Central memory CD8-positive, alpha-beta T cell (primary cell): ENCODE measurements at places on chromosomes 1 and 21.
A peak's percentile ranks its signal among the peaks of the same experiment; 100 is the strongest.

- DNase-seq = no peak
Measured at GRCh38 chr1:203733009-203733863, 31.7 kb upstream of the LAX1 start.

- DNase-seq = no peak
Measured at GRCh38 chr1:62428351-62428750, 8.5 kb upstream of the USP1 start.

- DNase-seq = no peak
Measured at GRCh38 chr1:41520951-41521752, 36.7 kb upstream of the EDN2 start.

DNA sequence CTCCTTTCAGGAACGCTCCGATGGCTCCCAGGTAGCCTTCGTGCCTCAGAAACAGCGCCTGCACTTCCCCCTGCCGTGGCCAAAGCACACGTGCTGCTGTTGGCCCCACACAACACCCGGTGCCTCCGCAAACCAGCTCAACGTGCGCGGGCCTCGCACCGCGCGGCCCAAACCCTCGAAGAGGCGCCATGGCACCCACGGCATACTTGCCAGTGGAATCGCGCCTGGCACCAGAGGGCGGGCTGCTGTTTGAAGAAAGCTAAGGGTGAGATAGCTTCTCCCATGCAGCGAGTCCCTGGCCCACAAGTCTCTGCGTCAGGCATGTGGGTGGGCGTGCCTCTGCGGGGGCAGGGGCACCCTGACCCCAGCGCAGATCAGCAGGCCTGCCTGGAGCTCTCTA lies 7.9 kb downstream of the PANK4 start:
- DNase-seq = no peak

GRCh38 chr1:88791192-88791591 lies 100.2 kb downstream of the GTF2B start:
- DNase-seq = no peak

DNA sequence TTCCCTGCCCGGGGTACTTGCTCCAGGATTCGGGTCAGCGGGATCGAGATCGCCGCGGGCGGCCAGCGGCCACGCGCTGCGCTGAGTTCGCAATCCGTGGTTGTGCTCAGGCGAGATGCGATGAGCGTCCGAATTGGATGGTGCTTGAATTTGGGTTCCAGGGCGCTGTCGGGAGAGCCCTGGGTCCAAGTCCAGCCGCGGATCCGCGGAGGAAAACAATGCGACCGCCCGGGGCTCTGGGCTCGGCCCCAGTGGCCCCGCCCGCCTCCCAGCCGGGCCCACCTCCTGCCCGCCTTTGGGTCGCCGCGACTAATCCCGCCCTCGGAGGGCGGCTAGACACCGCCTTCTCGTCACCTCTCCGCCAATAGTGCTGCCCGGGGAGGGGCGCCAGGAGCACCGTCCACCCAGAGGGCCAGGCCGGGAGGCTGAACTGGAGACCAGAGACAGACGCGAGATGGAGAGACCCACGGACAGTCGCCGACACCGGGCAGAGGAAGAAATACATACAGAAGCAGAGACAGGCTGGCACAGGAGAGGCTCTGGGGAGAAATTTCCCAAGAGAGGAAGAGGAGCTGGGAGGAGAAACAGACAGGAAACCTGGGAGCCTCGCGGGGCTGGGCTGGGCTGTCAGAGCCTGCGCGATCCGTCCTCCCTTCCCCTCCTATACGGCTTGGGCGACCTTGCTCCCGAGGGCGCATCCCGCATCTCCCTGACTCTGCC lies at the start of gene SEMA6C:
TSS of gene SEMA6C (minus strand) at position 220 of the 720 bp plus-strand sequence. CDS start 4,010 bp downstream, outside the sequence.
- peak; percentile 73 for DNase-seq

DNA sequence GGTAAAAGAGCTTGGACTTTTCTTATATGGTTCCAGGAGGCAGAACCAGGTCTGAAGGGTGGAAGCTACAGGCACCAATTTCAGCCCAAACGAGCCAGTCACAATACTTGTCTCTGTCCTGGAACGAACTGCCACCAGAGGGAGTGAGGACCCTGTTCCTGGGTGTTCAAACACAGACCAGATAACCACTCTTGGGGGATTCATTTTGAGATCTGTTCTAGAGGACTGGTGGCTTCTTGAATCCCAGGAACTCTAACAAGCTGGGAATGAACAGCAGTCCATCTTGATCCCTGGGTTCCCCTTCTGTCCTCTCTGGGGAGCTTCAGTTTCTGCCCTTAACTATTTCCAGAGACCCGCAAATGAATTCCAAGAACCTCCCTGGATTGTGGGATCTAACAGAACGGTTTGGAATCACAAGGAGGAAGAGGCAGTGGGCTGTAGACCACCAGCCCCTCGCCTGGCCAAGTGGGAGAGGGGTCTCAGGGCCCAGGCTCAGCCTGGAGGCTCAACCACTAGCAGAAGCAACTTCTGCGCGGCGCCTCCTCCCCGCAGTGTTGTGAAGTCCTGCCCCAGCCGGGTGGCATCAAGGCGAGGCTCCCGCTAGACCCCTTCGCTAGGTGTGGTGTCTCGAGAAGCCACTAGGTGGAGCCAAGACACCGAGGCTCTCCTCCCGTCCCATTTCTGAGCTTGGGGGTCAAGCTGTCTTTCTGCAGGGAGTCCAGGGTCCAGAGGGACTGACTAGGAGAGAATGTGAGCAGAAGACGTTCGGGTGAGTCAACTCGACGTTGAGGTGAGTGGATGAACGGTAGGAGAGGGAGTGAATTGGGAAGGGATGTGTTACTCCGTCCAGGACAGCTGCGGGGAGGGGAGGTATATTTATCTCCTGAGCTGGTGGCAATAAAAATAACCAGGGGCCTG lies 12.1 kb upstream of the NES start:
- peak; percentile 63 for DNase-seq

DNA sequence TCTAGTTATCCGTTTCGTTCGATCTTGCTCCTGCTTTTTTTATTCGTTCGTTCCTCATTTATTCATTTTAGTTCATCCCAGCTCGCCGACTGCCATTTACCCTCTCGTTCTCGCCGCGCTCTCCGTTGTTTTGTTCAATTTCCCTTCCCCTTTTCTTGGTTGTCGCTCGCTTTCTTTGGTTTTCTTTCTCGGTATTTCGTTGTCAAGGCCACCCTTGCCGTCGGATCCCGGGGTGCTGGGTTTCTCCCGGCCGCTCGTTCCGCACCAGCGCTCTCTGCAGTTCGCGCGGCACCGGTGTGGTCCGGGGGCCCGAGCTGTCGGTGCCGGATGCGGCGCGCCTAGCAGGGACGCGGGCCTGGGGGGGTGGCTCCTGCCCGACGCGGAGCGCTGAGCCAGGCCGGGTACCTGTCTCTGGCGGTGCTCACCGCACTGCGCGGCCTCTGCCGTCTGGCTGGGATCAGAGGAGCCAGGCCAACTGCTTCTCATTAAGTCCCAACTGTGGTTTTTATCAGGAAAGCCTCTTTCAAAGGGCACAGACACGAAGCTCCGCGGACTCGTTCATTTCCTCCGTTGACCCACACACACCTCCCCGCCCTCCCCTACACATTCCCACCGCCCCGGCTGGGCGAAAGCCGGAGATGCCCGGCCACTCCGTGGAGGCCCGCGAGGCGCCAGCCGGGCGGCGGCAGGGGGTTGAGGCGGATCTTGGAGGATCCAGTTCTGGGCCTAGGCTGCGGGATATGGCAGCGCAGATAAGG lies 1.6 kb downstream of the ALX3 start:
- no peak for DNase-seq

- no peak for DNase-seq
Measured at GRCh38 chr1:156337888-156338179, 258 bp downstream of the CCT3 start.

- no peak for DNase-seq
Measured at GRCh38 chr1:169701261-169702005, 10.0 kb downstream of the SELL start.

GRCh38 chr1:43453442-43454269 lies at the start of gene HYI:
Gene HYI (minus strand): TSS chr1:43453931. CDS start chr1:43453793, 138 bp downstream.
- peak; percentile 23 for DNase-seq

- DNase-seq = no peak
Measured at GRCh38 chr1:20361805-20362381, 71.2 kb downstream of the VWA5B1 start.

DNA sequence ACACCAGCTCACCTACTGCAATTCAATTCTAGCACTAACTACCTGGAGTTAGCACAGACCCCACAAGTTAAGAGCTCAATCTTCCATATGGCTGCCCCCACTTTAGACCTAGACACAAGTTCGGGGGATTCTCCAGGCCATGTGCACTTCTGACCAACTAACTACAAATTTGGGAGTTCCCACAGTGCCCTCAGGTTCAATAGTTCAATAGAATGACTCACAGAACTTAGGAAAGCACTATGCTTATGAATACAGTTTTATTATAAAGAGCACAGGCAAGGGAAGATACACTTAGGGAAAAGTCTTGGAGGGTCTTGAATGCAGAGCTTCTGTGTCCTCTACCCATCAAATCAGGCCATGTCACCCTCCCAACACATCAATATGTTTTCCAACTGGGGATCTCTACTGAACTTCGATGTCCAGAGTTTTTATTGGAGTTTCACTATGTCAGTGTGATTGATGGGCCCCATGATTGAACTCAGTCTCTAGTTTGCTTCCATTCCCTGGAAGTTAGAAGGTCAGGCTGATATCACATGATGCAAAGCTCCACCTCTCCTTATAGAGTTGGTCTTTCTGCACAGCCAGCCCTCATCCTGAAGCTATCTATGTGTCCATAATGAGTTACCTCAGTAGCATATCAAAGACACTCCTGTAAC lies 46.1 kb downstream of the RAVER2 start:
- DNase-seq = no peak

DNA sequence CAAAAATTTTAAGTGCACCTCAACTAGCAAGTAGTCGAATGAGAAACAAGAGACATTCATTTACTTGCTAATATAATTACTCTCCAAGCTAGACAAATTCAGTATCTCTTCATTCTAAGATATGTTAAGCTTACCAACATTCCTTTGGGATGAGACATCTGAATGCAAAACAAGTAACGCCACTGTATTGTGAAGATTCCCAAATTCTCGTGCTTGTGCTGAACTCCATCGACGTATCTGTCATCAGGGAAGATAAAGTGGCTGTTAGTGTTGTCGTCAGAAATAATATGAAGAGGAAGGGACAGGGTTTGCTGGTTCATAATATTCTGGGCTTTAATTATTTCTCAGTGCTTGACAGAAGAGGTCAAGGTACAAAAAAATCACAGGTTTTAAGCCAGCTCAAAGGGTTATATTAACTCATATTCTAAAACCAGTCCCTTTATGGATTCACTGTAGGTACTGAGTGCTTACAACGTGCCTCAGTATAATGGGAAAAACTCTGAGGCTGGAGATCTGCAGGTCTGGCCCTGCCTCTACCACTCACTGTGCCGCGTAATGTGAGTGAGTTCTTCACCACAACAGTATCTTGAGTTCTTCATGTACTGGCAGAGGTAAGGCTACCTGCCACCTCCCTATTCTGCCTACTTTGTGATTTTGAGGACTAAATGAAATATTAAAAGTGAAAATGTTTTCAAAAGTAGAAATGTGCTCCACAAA lies 42.0 kb downstream of the PCSK9 start:
- DNase-seq = no peak

GRCh38 chr1:156623946-156624813 lies 5.0 kb downstream of the HAPLN2 start:
- no peak for DNase-seq

- no peak for DNase-seq
Measured at GRCh38 chr1:2865571-2866421, 64.3 kb upstream of the TTC34 start.

DNA sequence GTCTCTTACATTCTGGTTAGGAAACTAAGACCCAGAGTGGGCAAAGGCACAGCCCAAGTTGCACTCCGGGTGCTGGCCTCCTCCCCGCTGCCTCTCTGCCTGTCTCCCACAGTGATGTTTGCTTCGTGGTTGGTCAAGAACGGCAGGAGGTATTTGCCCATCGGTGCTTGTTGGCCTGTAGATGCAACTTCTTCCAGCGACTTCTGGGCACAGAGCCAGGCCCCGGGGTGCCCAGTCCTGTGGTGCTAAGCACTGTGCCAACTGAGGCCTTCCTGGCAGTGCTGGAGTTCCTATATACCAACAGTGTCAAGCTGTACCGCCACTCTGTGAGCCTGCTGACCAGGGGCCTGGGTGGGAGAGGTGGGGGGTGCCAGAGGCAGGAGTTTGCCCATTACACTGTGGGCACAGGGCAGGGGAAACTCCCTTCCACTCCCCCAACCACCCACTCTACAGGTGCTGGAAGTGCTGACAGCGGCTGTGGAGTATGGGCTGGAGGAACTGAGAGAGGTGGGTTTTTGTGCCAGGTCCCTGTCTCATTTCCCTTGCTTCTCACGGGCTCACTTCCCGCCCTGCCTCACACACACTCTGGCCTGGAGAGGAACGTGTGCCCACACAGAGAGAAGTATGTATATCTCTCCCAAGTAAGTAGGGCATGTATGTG lies 1.9 kb downstream of the BTBD19 start:
- no peak for DNase-seq

- DNase-seq = no peak
Measured at GRCh38 chr1:153072806-153073726, 1.7 kb upstream of the SPRR2B start.

DNA sequence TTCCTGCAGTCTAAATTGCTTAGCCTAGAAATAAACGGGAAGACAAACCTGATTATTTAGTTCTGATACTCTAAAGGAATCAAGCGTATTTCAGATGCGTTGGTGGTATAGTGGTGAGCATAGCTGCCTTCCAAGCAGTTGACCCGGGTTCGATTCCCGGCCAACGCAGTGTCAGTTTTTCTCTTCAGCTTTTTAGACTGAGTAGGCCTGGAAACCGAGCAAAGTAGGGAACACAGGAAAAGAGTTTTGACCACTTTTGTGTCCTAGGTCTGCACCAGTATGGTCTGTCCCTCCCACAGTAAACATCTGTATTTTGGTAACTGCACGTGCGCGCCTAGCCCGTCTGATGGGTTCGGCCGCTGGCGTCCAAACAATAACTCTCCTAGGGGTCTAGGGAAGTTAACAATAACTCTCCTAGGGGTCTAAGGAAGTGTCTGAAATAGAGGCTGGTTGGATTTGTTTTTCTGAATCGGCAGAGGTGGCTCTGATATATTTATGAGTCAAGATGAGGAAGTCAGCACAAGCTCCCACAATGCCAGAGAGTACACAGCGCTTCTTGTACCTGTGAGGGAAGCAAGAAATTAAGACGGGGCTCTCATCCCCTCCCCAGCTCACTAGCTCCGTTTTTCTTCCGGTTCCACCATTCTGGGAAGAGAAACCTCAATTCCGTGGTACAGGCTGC lies 15.6 kb upstream of the HJV start:
- peak; percentile 63 for DNase-seq

DNA sequence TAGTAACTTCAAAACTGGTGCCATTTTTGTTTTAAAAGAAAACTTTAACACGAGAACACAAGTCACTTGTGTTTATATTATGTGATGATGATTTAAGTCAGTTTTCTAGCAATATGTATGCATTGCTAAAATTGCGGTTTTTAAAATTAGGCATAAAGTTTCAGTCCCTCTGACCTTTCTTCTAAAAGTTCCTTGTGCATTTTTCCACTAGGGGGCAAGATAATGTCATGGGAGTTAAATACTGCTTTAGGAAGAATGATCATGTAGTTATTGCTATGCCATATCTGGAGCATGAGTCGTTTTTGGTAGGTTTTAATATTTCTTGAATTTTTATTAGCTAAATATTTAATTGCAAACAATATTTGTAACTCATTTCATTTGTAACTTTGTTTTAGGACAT lies 10.7 kb downstream of the CDC7 start:
- no peak for DNase-seq
